ENCODE measurements at places on chromosomes 2 and 18.

DNA sequence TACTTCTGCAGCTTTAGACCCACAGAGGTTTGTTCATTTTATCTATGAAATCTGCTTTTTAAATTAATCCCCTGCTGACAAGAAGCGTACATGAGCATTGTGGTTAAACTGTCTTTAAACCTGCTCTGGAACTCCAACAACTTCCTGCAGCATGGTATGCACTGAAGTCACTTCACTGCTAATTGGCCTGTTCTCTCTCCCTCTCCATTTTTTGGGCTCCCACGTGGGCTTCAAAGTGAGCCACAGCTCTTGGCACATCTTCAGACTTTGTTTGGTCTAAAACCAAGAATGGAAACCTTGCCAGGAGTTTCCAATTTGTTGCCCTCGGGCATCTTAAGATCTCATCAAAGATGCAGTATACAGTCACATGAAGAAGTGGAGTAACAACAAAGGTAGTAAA is 311.4 kb downstream of the LRRTM1 start:
- DNase-seq = no peak

DNA sequence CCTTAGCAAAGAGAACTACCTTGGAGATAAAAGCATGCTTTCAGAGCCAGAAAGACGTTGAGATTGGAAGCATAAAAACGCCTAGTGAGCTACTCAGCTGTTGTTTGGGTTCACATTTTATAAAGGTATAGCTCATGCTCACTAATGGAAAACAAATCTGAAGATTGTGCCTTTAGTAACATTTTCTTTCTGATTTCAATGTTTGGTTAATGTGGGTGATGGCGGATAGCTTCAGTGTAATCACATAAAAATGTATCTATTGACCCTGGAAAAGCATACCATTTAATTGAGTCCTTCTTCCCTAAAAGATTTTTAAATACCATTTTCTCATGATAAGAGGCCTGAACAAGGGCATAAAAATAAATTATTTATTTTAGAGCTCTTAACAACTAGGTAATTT is 73.4 kb downstream of the DTNA start:
- no peak for DNase-seq

- no peak for DNase-seq
These were observed 20.5 kb upstream of the HNMT start for GRCh38 chr2:137943678-137944347.

- DNase-seq = no peak
These were observed 499.6 kb upstream of the ACVR2A start for GRCh38 chr2:147345246-147345645.

GRCh38 chr2:101346909-101347308 is 38.4 kb upstream of the RNF149 start:
- DNase-seq = no peak

- no peak for DNase-seq
These were observed 72.6 kb downstream of the TPGS2 start for GRCh38 chr18:36756242-36756641.

DNA sequence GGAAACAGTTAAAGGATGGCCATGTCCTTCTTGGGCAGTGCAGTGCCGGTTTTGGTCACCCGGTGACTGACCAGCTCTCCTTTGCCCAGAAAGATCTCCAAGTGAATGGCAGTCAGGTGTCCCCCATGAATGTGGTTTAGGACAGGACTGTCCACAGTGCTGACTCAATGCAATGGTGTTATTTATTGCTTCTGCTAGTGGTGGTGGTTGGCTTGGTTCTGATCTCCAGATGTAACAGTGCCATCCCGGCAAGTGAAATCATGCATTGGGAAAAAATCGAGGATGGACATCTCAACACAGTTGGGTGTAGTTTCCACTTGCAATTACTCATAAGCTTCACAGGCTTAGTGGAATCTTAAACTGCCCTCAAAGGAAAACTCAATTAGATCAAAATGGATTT is 81.9 kb downstream of the TGOLN2 start:
- DNase-seq = no peak

GRCh38 chr18:12308386-12309100 is 502 bp downstream of the TUBB6 start:
- DNase-seq = peak; percentile 55

- no peak for DNase-seq
These were observed 266.8 kb downstream of the ALPK2 start for GRCh38 chr18:58362027-58362575.

GRCh38 chr2:2187196-2187595 is 143.9 kb downstream of the MYT1L start:
- peak; percentile 96 for DNase-seq

DNA sequence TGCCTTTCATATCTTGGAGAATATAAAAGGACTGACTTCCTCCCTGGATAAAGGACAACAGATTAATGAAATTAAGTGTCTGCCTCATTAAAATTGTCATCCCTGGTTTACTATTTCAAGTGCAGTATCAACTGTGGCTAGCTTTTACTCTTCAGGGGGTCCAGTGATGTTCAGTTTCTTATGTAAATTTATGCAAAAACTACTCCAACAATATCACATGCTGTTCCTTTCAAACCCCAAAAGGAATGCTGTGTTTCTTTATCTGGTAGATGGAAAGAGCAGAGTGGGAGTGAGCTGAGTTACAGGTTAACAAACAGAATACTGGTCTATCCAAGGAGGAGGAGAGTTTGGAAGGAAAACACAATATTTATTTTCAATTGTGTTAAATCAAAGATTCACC is 283.7 kb upstream of the VWC2L start:
- no peak for DNase-seq

DNA sequence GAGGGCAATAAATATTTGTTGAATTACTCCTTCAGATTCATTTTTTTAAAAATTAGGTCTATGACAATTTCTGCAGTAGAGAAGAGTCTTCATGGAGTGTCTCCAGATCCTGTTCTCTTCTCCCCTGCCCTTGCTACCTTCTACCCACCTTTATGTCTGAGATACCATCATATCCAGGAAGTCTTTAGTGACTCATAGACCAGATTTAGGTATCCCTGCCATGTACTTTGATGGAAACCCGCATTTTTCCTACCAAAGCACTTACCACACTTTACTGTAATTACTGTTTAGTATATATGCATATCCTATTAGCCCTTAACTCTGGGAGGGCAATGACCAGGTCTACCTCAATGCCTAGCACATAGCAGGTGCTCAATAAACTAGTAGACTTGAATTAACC is 11.6 kb downstream of the ZNF397 start:
- DNase-seq = no peak

- no peak for DNase-seq
These were observed 1451.3 kb upstream of the SLC39A10 start for GRCh38 chr2:194205568-194206227.

DNA sequence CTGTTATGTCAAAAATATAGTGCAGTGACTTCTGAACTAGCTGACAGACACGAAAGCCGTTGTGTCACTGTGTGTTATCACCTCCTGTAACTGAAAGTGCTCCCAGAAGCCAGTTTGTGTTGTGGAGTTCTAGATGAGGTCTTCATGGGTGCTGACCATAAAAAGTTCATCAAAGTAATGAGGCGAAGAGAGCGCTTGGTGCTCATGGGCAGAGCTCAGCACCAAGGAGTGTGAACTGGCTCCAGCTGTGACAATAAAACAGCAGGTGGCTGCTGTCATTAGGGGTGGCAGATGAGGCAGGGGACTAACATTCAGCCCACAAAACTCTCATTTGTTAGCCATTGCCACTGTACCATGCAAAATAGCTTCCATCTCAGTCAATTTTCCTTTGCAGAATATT is 151.1 kb downstream of the ZNF407 start:
- DNase-seq = no peak

DNA sequence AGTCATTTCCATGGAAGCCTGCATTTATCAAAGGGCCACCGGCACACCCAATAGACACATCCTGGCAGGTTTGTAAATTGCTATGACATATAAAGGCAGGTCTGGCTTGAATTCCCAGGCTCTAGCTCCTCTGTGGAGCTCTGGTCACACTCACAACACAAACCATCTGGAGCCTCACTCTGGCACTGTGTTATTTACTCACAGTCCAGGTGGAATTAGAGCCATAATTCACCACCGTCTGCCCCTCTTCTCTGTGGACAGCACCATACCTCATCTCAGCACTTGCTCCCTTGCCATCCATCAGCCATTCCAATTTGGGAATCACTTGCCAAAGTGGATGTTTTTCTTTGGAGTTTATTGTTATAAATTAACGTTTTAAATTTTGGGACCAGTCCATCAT is 84.3 kb upstream of the OSR1 start:
- no peak for DNase-seq

DNA sequence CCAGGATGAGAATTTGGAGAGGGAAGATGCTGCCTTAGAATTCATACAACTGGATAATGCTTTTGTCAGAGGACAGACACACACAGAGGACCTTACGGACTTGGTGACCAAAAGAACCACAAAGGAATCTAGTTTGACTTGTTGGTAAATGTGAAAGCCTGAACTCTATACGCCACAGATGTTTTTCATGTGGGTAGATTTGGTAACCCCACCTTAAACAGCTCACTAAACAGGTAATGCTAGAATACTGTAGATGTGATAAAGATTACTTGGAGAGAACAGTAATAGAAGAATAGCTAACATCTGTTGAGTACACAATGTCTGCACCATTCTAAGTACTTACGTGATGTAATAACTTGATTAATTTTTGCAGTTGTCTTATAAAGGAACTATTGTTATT is 24.1 kb downstream of the ANXA4 start:
- DNase-seq = no peak

GRCh38 chr18:44411262-44411905 is 269.3 kb upstream of the SETBP1 start:
- no peak for DNase-seq

GRCh38 chr2:59947917-59948541 is 605.4 kb downstream of the BCL11A start:
- no peak for DNase-seq

GRCh38 chr2:109382951-109383350 is 230.8 kb downstream of the SEPTIN10 start:
- no peak for DNase-seq

GRCh38 chr2:188293601-188294351 is 2.1 kb downstream of the GULP1 start:
- no peak for DNase-seq

DNA sequence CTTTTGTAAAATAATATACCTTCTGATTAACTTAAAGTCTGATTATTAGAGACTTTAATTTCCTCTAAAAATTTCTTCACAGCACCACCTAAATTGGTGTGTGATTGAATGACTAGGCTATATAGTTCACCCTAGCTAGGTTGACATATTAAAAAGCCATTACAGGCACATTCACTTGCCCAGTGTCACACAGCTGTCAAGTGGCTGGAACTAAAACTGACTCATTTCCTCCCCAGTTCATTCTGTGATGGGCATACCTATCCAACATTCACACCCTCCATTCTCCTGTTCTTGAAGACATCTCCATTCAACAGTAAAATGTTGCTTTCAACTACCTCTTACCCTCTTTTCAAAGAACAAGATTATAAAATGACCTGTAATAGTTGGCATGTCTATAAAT is 334.5 kb downstream of the ARHGAP15 start:
- no peak for DNase-seq

DNA sequence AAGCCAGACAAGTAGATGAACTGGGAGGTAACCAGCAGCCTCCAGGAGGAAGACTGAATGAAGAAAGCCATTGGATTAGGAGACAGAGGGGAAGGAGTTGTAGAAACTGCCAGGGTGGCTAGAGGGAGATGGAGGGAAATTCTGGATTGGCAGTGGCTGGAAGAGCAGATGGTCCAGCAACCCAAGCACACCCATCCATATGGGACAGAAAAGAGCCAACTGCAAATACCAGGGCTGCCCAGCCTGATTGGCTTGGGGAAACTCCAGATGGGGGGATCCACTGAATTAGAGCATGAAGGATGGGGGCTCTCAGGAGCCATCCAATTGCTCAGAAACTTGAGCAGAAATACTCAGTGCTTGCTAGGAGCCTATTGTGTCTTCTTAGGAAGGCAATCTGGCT is 173.5 kb upstream of the EPB41L3 start:
- DNase-seq = no peak

DNA sequence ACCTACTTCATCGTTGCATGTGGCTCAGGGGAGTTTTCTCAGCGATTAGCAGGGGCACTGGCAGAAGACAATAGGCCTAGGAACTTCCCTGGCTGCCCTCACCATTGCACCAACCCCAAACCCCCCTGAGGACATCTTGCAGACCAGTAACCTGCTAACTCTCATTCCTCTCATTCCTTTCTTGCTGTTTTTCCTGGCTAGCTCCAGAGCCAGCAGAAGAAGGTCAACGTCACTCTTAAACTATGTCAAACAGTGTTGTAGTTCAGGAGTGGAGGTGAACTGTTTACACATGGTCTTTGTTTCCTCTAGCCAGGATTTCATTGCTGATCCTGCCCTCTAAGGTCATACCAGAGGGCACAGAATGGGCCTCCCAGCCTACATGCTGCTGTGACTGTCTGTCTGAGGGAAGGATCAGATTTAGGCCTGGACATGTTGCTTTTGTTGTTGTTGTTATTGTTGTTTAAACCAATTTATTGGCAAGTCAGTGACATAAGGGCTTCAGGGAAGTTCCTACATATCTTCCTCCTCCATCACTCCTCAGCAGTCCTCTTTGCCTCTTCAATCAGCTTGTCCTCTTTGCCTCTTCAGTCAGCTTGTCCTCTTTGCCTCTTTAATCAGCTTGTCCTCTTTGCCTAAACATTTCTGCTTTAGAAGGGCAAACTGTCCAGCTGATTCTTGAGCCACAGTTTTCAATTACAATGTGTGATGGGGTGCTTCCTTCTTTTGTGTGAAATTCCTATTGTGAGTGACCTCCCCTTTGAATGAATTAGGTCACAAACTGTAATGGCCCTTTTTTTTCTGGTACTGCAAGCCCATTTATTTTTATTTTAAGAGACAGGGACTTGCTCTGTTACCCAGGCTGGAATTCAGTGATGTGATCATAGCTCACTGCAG is 471.9 kb upstream of the TNP1 start:
- DNase-seq = no peak

DNA sequence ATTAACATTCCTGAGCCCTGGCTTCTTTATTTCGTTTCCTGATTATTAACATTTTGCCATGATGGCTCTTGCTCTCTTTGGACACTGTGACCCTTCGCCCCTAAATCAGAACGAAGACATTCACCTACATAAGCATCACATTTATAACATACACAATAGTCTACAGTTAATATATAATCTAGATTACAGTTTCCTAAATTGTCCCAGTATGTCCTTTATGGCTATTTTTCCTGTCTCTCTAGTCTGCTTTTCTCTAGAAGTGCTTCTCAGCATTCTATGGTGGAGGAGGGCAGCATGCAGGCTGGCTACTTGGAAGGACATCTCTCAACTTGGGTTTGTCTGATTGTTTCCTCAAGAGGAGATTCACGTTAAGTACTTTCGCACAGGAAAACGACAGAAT is 49.9 kb downstream of the FAM210A start:
- DNase-seq = no peak

DNA sequence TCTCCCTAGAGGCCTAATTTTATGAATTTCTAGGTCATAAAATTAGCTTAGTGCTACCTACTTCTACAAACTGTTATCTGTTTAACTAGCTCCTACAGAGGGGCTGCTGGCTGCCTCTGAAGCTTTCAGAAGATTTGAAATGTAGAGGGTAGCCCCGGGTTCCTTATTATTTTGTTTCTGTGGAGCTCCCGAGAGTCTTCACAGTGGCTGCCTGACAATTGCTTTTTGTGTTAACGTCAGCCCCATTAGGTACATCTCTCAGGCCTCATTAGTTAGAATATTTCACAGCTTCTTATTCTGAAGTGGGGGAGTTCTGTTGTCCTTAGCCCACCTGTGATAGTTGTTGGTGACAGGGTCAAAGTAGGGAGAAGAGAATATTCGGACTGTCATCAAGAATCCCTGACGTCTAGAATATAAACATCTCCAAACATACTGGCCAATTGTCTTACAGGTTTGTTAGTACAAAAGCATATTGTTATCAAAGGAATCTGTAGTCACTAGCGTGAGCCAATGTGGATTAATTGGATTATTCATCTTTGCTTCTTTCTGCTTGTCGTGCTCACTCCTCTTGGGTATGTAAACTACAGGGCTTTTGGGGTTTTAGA is 77.5 kb downstream of the DIS3L2 start:
- no peak for DNase-seq

Measured in NCI-H2227 treated with DMSO at 0.1 percent for 48 hours (cell line).